ENCODE measurements at places on chromosomes 1 and 21.
A peak's percentile ranks its signal among the peaks of the same experiment; 100 is the strongest.

GRCh38 chr1:29684141-29684540 lies 447.8 kb downstream of the PTPRU start:
- no peak for DNase-seq

GRCh38 chr1:37393173-37394120 lies 80.9 kb upstream of the ZC3H12A start:
- no peak for DNase-seq

GRCh38 chr1:19811206-19811851 lies 3.8 kb downstream of the RNF186 start:
- peak; percentile 25 for DNase-seq

- no peak for DNase-seq
Measured at GRCh38 chr1:42806593-42806992, 10.3 kb upstream of the ERMAP start.

DNA sequence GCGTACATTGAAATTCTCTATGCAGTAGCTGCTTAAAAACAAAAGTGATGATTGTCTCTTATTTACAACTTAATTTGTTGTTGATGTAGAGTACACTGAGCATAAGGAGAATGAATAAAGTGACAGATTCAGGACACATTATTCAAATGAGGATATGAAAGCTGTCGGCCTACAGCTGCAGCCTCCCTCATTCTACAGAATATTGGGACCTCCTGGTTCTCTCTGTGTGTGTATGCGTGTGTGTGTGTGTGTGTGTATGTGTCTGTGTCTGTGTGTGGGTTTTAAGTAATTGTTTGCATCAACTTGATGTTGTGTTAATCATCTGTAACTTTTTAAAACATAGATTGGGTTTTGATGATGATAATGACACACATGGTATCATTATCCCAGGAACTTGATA lies 17.9 kb downstream of the PROX1 start:
- DNase-seq, result no peak

- DNase-seq, result no peak
Measured at GRCh38 chr1:91844862-91845528, 41.0 kb downstream of the TGFBR3 start.

DNA sequence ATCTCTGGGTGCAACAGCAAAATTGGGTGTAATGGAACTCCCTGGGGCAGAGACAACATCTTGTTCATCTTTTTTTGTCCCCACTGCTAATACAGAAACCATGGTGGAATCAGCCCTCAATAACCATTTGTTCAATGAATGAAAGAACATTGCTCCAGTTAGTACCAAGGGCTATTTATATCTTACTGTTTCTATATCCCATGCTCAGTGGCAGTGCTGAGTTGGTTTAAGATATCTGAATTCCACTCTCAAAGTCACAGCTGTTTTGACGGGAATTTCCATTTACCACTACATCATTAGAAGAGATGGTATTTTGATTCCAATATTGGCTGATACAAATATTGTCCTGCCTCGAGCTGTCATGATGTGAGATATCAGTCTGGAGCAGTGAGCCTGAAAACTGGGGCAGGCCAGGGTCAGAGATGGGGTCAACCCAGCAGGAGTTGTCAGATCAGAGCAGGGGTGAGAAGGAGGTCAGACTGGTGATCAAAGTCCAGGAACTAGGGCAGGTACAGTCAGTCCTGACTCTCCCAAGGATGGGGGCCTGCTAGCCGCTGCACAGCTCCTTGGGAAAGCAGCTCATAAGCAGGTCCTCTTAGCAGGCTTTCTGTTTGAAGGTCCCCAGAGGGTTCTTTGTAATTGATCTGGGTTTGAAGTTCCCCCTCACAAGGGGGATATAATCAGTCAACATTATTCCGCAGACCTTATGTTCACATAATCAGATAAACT lies 5.8 kb upstream of the PHC2 start:
- DNase-seq, result no peak

DNA sequence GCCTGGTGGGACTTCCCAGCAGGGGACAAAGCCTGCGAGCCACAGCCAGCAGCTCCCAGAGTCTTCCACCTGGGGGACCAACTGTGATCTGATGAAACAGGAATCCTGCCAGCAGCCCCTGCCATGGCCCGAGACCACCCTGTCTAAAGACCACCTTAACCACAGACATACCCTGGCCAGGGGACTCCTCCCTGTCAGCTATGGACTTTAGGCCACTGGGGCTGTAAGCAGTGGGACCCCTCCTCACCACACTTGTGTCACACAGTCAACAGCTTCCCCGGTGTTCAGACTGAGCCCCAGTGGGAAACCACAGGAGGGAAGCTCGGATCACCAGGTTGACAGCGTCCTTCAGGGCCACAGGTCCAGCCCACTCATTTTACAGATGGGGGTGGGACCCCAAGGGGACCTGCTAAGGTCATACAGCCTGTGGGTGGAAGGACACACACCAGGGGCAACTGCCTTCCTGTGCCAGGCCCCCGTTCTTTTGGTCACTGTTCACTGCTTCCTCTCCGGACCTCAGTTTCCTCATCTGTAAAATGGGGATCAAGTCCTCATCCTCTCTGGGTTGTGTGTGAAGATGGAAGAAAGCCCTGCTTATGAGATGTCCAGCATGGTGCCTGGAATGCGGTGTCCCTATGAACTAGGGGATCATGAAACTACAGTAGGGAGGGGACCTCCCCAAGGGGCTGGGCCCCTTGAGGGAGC lies 11.4 kb downstream of the EPHA2 start:
- no peak for DNase-seq

DNA sequence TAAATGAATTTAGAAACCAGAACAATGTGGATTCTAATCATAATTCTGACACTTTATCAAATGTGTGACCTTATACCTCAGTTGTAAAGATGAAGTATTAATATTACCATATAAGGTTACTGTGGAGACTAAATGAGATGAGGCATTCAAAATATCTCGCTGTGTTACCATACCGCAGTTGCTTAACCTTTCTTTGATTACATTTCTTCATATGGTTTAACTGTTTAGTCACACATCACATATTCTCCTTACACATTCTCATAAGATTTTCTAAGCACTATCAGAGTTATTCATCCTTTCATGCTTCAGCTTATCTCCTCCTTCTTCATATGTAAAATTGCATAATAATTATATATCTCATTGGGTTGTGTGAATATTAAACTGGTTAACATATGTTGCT lies 88.9 kb downstream of the LRRC53 start:
- DNase-seq, result no peak

GRCh38 chr1:18602533-18603211 lies 28.0 kb upstream of the PAX7 start:
- no peak for DNase-seq

DNA sequence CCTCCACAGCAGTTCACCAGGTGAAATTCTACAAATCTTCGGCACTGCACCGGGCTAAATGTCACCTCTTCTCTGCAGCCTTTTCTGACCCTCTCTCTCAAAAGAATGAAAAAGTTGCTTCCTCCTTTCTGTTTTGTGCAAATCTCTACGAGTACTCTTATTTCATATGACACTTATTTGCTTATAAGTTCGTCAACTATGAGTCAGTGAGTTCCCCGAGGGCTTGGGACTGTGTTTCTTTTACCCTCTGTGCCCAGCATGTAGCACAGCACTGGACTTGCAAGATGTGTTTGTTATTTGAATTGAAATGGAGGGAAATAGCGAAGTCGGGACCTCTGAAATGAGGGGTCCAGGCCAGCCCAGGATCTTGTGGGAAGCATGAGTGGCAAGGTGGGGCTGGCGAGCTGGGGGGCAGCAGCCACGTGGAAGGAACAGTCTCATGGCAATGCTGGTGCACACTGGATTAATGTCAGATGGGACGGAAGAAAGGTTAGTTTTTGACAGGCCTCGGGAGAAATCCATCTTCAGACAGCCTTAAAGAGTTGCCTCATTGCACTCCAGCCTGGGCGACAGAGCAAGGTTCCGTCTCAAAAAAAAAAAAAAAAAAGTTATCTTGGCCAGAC lies 6.2 kb downstream of the SLC6A9 start:
- DNase-seq, result no peak

DNA sequence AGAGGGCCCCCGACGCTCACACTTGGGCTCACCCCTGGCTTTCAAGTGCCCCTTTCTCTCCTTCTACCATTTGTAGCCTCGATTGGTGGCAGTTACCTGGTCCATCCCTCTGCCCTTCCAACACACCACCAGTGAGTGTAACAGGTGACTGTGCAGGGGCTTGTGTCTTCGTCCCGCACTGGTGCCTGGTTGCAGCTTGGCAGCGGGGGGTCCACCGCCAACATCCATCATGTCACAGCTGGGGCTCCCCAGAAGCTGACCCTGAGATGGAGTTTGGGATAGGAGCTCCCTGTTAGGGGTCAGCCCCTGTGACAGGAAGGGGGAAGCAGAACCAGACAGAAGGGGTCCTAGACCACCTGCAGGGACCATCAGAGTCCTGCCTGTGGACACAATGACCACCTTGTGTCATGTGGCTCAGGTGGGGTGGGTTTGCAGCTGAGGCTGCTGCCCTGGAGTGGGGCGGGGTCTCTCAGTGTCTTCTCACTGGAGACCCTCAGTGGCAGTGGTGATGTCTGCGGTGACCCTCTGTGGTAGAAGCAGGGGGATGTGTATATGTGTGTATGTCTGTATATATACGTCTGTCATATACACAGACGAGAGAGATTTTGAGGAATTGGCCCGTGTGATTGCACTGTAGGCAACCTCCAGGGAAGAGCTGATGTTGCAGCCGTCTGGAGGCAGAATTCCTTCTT lies 3.6 kb upstream of the CALML6 start:
- DNase-seq, result no peak

DNA sequence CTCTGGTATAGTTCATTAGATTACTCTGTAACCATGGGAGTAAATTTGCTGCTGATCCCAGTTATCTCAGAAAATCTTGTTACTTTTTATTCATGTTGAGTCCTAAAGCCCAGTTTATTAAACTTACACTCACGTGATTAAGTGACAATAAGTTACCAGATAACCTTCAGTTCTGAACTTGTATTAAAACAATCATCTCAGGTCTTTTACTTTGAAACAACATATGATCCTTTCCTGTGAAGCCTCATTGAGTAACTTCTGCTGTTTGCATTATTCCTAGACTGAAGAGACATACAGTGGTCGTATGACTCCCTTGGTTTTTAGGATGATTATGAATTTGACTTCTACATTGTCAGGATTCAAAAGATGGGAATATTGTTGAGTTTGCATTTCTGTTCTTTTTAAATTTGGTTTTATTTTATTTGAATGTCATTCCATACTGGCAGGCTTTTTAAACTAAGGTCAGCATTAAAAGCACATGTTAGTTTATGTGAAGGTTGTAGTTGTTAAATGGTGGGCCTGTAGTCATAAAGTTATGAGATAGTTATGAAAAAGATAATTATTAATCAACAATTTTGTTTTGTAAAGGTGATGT lies 117.9 kb downstream of the CD247 start:
- no peak for DNase-seq

DNA sequence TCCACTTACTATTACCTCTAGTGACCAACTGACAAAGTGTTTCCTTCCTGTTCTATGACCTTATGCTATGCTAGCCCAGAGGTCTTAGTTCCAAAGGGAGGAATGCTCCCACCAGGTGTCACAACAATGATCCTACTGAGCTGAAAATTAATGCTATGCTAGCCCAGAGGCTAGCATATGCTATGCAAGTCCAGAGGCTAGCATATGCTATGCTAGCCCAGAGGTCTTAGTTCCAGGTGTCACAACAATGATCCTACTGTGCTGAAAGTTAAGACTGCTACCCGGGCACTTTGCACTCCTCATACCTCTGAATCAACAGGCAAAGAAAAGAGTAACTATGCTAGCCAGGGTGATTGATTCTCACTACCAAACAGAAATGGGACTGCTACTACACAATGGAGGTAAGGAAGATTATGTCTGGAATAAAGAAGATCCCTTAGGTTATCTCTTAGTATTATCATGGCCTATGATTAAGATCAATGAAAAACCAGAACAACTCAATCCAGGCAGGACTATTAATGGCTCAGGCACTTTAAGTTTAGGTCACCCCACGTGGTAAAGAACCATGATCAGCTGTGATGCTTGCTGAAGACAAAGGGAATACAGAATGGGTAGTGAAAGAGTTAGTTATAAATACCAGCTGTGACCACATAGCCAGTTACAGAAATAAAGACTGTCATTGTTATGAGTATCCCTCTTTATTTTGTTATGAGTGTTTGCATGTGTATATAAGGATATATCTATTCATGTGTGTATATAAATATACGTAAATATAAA lies 114.1 kb downstream of the CSMD2 start:
- DNase-seq, result no peak

GRCh38 chr1:228275430-228276173 lies 67.8 kb downstream of the OBSCN start:
- DNase-seq, result peak; percentile 17

DNA sequence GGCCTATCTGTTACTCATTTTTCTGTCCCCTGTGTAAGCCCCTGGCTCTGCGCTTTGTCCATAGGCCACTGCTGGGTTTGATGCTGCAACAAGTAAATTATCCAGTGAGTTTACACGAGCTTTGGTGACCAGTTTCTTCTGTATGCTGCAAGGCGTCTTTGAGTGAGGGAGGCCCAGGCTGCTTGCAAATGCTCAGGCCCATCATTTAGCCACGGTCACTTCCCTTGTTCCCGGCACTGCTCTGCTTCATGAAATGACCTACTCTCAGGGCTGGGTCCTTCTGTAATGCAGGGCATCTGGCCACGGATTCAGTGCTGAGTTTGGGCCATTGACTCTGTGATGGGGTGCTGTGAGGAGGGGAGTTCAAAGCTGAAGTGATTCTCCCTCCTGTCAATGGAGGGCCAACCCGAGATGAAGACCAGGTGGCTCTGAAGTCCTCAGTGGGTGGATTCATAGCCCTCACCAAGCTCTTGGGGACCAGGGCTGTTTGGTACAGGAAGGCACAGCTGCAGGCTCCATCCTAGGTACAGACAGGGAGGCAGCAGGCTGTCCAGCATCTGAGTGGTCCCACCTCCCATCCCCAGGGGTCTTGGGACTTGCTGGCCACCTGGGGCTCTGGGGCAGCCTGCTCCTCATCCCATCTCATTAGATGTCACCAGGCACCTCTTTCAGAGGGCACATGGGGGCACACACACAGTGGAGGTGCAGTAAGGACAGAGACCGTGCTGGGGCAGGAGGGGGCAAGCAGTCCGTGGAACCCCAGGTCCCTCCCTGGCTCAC lies 21.7 kb downstream of the LHX4 start:
- DNase-seq, result no peak

DNA sequence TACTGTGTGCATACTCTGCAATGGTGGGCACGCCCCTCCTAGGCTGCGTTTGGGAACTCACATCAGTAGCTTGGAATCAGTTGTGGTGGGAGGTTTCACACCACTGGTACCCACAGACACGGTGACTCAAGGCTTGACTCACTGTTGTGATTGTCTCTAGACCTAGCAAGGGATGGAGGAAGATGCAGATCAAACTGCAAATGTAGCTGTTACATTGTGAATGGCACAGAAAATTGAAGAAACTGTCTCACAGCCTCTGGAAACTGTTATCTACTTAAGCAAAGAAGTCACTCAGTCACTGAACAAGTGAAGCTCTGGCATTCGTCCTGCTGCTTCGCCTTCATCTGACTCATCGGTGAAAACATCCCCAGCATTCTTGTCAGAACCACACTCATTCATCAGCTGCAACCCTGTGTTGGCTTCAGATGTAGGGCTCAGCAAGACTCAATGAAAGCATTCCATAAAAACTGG lies 59.5 kb downstream of the POFUT2 start:
- no peak for DNase-seq

GRCh38 chr1:187051618-187052232 lies 223.0 kb downstream of the PLA2G4A start:
- peak; percentile 50 for DNase-seq

GRCh38 chr1:179879797-179880196 lies 2.2 kb upstream of the TOR1AIP2 start:
- no peak for DNase-seq
